ENCODE measurements at places on chromosomes 7 and 10. TPM values are rescaled to one million over a fixed set of nuclear protein-coding genes. Genes with fewer than 3 reads are reported as not detected.

DNAJC9 gene
- 18.8 TPM for total RNA-seq

CYP2C18 gene
- not detected for total RNA-seq

DNA sequence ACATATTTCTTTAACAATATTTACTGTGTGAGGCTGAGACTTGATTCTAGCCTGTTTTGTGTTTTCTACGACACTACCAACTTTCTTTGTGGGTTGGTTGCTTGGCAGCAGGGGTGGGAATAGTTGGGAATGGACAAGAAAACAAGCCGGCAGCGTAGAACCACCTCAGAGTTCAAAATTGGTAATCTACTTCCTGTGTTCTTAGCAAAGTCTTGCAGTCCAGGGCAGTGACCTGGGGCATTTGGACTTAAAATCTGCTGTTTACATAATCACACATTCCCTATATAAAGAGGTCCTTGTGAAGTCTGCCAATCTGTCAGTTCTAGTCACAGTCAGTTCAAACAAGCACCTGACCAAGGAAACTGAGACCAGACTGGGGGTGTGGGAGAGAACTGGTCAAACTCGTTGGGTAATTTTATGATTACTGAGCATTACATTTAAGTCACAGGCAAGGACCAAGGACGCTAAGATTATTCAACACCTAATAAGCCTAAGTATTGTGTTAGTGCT, 167.9 kb downstream of the CPEB3 start:
- H3K27me3 ChIP-seq, result no peaks in the 10 kb centered on the region
- peaks cover 24% of the 10 kb centered on the region for H3K4me1 ChIP-seq
- no peaks in the 10 kb centered on the region for H3K36me3 ChIP-seq
- H3K27ac ChIP-seq, result no peak overlapping the region
- H3K4me3 ChIP-seq, result no peak overlapping the region

GRCh38 chr7:100753750-100754149, 20.4 kb downstream of the ZAN start:
- no peak overlapping the region for H3K27ac ChIP-seq
- H3K4me3 ChIP-seq, result no peak overlapping the region
- no peaks in the 10 kb centered on the region for H3K36me3 ChIP-seq
- no peaks in the 10 kb centered on the region for H3K4me1 ChIP-seq

DNA sequence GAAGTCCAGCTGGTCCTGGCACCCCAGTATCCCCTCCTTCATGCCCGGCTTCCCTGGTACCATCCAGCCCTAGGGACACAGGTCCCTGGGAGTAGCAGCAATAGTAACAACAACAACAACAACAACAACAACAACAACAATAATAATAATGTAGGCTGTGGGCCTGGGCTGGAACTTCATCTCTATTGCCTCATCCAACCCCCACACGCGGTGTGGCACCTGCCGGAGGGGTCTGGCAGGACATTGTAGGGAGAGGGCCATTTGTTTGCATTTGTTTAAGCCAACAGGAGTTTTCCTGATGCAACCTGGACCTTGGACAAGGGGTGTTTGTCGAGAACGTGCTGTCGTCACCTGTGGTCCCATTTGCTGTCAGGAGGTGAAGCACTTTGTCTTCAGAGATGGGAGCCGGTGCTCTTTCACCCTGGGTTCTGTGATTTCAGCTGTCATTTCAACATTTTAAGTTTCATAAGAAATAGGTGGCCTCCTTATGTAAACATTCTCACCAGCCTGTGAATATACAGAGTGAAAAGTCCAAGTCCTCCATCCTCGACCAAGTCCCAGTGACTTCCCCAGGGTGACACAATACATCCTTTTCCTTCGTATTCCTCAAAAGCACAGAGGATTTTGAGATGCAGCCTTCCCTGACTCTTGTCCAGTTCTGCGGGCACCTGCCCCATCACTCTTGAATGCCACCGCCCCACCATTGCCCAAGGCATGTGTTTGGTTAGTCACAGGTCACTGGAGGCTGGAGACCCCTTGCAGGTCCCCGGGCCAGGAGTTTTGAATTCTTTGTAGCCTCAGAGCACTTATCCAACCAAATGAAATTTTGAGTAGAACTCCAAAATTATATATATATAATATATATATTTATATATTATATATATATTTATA, 9.2 kb downstream of the LHPP start:
- H3K27me3 ChIP-seq, result no peaks in the 10 kb centered on the region
- H3K4me3 ChIP-seq, result no peak overlapping the region
- no peak for DNase-seq
- H3K36me3 ChIP-seq, result no peaks in the 10 kb centered on the region
- no peaks in the 10 kb centered on the region for H3K4me1 ChIP-seq

DNA sequence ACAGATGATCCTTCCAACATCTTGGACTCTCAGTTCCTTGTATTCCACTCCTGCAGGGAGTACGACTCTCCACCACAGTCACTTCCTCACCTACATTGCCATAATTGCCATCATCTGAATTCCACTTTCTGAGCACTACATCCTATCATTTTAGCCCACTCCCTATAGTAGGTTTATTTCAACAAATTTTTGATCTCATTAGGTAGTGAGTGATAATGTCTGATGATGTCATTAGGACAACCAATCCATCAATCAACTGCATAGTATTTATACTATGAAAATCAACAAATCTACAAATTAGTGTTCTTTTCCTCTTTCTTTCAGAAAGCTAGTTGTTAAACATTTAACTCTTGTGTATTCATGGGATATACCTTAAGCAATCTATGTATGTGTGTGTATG, 13.7 kb upstream of the TRA2A start:
- DNase-seq, result no peak
- peaks cover 2% of the 10 kb centered on the region for H3K27me3 ChIP-seq
- no peak overlapping the region for H3K27ac ChIP-seq
- no peak overlapping the region for H3K4me3 ChIP-seq

RPA3 gene
- 15.9 TPM for total RNA-seq

GRCh38 chr7:6205971-6206660, 66.3 kb downstream of the CYTH3 start:
- peaks cover 13% of the 10 kb centered on the region for H3K4me1 ChIP-seq
- no peak overlapping the region for H3K4me3 ChIP-seq
- no peak overlapping the region for H3K27ac ChIP-seq
- H3K27me3 ChIP-seq, result no peaks in the 10 kb centered on the region
- H3K36me3 ChIP-seq, result no peaks in the 10 kb centered on the region
- no peak for DNase-seq

DNA sequence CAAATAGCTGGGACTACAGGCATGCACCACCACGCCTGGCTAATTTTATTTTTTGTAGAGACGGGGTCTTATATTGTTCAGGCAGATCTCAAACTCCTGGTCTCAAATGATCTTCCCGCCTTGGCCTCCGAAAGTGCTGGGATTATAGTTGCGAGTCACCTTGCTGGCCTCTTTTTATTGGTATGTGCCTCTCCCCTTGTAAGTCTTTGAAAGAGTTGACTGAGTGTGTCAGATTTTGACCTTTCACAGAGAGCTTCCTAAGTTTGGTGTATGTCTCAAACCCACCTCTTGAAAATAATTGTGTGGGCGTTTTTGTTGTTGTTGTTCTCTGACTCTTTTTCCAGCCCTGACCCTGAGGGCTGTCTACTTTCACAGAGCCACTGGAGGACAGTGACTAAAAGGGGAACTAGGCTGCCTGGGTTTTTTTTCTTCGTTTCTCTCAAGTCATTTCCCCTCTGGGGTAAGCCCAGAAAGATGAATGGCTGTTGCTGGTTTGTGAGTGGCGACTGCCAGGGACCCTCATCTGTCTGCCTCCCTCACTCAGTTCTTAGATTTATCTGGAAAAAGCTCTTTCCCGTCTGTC, 262.8 kb downstream of the ZEB1 start:
- no peak overlapping the region for H3K4me3 ChIP-seq
- no peak overlapping the region for H3K27ac ChIP-seq
- H3K4me1 ChIP-seq, result peaks cover 7% of the 10 kb centered on the region
- DNase-seq, result peak; percentile 31

- peak; percentile 27 for DNase-seq
- H3K4me1 ChIP-seq, result peaks cover 11% of the 10 kb centered on the region
- no peak overlapping the region for H3K27ac ChIP-seq
- H3K4me3 ChIP-seq, result no peak overlapping the region
Observed at GRCh38 chr10:32234471-32234870, 112.5 kb downstream of the EPC1 start.

DNA sequence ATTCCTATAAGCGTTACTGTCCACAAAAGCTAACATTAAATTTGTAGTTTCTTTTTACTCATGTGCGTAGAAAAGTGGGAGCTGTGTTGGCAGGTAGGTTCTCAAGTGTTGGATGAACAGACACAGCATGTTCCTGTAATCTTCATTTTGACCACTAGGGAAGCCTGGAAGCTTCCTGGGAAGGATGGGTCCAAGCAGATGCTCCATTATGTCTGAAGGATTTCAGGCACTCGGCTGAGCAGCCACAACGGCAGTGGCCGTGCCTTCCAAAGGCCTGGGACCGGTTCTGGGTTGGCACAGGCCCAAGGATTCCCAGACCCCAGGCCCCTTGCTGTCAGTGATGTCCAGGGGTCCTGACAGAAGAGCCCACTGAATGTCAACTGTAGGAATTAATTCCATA, 386.3 kb downstream of the TNS3 start:
- no peaks in the 10 kb centered on the region for H3K4me1 ChIP-seq
- no peak overlapping the region for H3K4me3 ChIP-seq
- H3K27me3 ChIP-seq, result peaks cover 42% of the 10 kb centered on the region
- no peak for DNase-seq

FGF8 gene
- total RNA-seq, result not detected

DNA sequence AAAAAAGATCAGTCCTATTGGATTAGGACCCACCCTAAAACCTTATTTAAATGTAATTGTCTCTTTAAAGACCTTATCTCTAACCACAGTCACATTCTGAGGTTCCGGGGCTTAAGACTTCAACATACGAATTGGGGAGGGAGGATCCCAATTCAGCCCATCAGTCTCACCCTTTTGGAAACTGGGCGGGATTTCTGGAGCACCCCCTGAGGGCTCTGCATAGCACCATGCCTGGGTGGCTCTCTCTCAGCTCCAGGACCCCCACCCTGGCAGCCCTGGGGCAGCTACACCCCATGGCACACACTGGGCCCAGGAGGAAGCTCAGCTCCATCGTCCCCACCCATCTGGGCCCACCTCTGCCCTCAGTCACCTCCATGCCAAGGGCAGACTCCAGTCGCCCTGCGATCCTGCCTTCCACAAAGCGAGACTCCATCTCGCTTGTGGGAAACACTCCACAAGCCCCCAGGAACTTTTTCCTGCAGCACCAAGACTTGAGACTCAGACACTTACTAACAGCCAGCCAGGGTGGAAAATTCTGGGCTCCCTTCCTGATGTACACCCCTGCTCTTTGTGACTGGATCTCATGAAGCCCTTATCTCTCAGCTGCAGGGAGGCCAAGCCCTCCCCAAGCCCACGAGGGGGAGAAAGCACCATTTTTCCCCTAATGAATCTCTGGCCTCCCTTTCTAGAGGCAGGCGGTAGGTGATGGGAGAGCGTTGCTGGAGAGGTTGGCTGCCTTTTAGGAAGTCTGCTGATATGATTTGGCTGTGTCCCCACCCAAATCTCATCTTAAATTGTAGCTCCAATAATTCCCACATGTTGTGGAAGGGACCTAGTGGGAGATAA, 90.8 kb upstream of the KDM7A start:
- no peaks in the 10 kb centered on the region for H3K4me1 ChIP-seq
- no peak for DNase-seq
- H3K36me3 ChIP-seq, result no peaks in the 10 kb centered on the region

OSBPL3 gene
- 30.8 TPM for total RNA-seq

PAOX gene
- 7.6 TPM for total RNA-seq

GRCh38 chr7:140230516-140230860, 53.7 kb upstream of the KDM7A start:
- H3K27me3 ChIP-seq, result peaks cover 40% of the 10 kb centered on the region
- no peaks in the 10 kb centered on the region for H3K36me3 ChIP-seq
- H3K4me3 ChIP-seq, result peak overlapping the region; percentile 69
- peaks cover 5% of the 10 kb centered on the region for H3K4me1 ChIP-seq
- no peak overlapping the region for H3K27ac ChIP-seq

DNA sequence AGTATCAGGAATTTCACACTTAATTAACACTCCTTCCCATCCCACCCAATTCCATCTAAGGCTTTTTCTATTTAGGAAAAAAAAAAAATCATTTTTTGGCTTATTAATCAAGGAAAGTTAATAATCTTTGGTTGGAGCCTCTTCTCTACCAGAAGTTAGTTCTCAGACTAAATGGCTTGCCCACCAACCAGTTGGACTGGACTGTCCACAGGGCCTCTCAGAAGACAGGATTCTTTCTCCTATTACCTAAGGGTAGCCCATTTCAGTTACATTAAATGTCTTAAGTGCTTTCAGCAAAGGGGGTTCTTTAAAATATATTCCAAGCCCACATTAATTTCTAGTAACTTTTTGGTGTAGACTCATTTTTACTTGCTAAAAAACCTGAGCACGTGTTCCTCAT, 35.2 kb downstream of the GLUD1 start:
- H3K27ac ChIP-seq, result no peak overlapping the region
- peaks cover 11% of the 10 kb centered on the region for H3K4me1 ChIP-seq
- H3K4me3 ChIP-seq, result no peak overlapping the region
- no peaks in the 10 kb centered on the region for H3K27me3 ChIP-seq
- peaks cover 59% of the 10 kb centered on the region for H3K36me3 ChIP-seq

DNA sequence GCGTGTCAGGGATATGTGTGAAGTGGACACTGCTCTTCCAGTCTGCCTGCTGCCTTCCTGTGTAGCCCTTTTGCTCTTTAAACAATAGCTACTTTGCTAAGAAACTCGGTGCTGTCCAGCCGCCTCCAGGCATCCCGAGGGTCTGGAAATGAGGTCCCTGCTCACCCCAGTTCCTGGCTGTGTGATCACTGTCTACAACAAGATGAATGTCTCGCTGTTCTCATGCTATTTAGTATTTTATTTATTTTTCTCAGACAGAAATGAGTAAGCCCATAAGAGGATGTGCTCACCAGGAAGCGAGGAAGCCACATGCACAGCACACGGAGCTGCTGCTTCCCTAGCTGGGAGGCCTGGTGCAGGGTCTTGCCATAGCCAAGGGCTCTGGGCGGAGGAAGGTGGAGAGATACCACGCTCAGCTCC, 167.0 kb upstream of the PITRM1 start:
- H3K27me3 ChIP-seq, result peaks cover 5% of the 10 kb centered on the region
- no peak overlapping the region for H3K27ac ChIP-seq
- no peaks in the 10 kb centered on the region for H3K4me1 ChIP-seq
- H3K36me3 ChIP-seq, result no peaks in the 10 kb centered on the region

DNA sequence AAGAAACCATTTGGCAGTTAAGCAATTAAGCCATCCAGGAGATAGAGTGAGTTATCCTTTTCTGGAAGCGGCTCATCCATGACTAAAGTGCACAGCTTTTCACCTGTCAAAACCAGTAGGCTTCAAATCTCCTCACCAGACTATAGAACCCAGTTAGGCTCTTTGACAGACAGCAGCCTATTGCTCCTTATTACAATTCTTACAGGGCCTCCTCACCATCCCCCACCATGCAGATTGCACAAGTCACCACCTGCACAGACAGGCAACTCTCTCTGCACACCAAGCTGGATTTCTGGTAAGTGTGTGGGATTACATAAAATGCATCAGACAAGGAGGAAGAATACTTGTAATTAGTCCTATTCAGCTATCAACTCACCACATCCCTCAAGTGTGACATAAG, 301.6 kb downstream of the SNX13 start:
- H3K4me3 ChIP-seq, result no peak overlapping the region
- H3K27me3 ChIP-seq, result no peaks in the 10 kb centered on the region
- H3K4me1 ChIP-seq, result no peaks in the 10 kb centered on the region
- H3K36me3 ChIP-seq, result no peaks in the 10 kb centered on the region

All from osteoblast (primary cell).